Stromal cell of bone marrow (primary cell): ENCODE measurements at places on chromosomes 4 and X.

DNA sequence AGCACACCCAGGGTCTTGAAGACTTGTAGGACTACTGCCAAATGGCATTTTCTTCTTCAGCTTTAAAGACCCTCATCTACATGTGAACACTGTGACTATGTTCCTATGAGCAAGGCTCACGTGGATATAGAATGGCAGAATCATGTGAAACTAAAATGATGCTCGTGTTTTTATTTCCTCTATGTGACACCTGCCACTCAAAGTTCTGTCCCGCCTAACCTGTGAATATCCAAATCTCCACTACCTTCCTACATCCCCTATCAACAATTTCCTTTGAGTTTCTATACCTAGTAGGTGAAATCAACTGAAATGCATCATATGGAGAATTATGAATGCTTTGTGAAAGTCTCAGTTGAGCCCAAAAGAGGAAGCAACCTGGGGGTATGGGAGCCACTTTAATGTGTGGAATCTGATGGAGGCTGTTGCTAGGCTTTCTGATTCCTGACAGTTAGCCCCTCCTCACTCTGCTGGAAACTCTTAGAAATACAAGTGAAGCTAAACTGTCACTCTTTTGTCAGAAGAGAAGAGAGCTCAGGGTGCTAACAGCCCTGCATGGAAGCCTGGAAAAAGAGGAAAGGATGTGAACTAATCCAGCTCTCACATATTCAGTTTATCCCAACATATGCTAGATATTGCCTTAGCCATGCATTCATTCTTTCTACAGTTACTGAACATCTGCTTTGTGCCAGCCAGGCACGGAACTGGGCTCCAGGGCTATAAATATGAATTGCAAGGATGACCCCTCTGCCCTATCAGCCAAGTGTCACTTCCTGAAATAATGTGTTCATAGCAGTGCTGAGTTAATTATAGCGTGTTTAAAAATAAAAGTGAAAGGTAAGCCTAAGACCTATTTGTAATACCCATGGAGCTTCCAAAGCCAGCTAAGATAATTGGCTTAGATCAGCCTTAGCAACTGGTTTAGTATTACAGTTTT, 11.0 kb downstream of the LHFPL1 start:
- no peak for DNase-seq

DNA sequence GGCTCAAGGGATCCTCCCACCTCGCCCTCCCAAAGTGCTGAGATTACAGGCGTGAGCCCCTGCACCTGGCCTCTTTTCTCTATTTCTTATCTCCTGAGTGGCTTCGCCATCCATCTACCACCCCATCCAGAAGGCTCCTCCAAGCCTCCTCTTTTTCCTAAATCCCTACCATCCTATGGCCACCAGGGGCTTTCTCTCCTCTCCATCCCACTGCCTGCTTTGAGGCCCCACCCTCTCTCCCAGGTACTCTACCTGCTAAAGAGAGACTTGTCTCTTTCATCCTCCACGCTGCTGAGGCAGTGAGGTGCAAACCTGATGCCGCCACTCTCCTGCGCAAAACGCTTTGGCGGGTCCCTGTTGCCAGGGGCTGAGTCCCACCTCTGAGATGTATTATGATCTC, 7.0 kb downstream of the RS1 start:
- DNase-seq = no peak

DNA sequence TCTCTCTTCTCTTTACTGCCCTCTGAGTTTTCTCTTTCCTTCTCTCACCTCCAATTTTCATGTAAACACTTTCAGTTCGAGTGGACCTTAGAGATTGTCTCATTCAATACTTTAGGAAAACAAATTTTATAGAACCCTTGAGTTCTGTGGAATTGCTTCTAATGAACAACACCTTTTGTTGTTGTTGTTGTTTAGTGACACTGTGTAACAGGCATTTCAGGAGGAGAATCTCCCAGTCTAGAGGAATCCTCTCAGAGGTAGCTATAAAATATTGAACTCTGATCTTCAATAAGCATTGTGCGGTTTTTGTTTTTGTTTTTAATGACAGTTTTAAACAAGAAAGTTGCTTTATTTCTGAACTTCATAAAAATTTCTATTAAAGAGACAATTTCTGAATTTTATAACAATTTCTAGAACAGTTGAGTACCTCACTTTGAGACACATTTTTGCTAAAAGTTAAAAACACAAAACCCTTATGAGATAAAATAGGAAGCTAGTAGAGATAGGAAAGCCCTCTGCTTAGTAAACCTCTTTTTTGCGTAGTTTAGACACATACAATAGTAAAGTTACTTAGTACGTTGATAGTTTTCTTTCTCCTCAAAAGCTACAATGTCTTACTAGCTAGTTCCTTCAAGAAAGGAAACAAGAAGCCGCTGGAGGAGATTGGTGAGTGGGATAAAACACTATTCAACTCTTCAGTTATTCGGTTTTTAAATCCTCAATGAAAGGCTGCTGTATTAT, 38.8 kb downstream of the CLCN3 start:
- no peak for DNase-seq

GRCh38 chrX:14528629-14529289, 577 bp upstream of the GLRA2 start:
- DNase-seq = peak; percentile 18

DNA sequence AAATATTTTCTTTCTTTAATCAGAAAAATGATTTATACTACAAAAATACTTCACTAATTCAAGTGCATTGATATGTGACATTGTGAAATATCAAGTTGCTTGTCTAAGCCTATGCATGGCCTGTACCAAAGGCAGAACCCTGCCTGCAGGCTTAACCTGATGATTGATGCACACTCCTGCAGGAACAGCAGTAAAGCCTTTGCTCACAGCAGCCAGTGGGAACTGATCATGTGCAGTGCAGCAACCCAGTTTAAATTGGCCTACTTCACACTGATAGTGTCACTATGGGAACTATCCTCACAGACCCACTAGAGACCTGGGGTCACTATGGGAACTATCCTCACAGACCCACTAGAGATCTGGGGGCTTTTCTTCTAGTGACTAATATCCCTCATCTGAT, 603.8 kb downstream of the RAPGEF2 start:
- DNase-seq = no peak

DNA sequence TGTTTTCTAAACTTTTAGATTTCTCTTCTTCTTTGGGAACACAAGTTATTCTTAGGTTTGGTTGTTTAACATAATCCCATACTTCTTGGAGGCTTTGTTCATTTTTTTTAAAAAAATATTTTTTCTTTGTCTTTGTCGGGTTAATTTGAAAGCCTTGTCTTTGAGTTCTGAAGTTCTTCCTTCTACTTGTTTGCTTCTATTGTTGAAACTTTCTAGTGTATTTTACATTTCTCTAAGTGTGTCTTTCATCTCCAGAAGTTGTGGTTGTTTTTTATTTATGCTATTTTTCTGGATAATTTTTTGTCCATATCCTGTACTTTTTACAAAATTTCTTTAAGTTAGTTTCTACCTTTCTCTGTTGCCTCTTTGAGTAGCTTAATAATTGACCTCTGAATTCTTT, 116.1 kb downstream of the NPNT start:
- DNase-seq = no peak

DNA sequence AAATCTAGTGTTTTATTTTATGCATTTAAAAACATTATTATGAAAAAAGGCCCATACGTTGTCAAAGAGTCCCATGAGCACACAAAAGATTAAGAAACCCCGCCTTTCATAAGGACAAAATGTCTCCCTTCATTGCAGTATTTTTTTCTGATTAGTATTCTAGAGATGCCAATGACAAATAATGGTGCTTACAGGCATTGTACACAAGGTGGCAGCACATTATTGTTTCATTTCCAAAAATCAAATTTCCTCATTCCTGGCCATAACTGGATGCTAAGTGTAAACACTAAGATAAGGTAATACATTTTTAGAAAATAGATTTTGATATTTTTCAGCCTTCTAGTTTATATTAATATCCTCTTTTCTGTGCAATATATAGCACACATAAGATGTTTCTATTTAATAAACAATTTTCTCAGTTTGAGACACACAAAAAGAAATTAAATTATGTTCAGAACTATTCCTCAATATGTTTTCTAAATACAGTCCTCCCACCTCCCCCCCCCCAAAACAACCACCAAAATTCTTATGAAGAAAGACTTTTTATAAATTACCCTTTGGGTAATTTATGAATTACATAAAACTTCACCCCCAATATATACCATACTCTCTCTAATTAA, 47.7 kb downstream of the TIGD2 start:
- DNase-seq = peak; percentile 31

DNA sequence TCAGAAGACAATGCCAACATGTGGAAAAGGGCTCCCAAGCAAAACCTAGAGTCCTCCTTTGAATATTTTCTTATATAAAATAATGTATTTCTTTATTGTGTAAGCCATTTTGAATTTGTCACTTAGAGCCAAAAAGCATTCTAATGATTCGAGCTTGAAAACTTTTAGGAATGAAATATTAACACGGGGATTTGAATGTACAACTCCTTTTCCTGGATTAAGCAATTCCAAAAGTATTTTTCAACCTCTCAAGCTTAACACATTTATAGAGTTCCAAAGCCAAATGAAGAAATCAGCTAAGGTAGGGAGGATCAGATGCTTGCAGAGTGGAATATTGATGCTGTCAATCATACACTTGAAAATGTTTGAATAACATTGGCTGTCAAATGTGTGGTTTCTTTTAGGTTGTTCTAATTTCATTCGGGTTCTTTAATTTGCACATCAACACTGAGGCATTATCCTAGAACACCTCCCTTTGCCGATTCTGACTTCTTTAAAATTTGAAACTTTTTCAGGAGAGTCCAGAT, 67.2 kb upstream of the ETNPPL start:
- DNase-seq = no peak

DNA sequence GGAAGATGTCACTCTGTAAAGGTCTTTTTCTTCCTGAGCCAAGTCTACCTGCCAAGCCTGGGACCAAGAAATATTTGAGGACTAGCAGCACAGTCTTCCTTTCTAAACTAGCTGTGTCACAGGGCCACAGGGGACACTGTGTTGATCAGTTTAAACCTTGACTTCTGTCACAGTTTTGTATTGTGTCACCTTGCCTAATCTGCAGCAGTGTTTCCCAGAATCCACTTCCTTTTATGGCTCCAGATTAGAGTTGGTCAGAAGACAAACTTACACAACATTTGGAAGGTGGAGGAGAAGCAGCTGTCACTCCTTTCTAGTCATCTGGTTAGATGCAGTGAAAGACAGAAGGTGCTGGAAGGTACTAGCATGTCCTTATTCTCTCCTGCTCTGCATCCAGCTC, 143.1 kb upstream of the BCOR start:
- DNase-seq = no peak

DNA sequence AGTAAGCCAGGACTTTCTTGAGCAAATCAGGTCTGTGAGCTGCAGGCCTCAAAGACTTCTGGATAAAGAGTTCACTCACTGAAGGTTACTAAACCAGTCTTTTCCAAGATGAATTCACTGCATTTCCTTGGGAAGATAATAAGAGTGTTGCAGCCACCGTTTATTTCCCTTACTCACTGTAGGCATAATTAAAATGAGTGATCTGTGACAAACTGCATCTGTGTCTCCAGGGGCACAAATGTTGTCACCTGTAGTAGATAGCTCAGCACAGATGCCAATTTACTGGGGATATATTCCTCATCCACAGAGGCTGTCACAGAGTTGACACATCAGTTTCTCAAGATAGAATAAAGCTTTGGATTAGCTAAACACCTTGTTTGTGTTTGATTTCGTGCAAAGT, 580.2 kb downstream of the SPRY1 start:
- no peak for DNase-seq

DNA sequence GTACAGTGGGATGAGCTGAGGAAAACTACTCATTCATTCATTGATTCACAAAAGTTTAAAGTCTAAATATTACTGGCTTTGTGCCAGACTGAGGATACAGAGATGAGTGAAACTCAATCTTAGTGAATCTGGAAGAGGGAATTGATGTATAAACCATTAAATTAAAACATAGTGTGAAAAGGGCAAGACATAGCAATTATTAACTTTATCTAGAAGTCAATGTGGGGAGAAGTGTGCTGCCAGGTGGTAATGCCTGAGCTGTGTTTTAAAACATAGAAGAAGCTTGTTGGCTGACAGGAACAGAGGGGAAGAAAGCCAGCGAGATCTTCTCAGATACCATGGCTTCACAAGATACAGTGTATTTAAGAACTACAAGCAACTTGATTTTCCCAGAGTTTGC, 153.4 kb downstream of the BMPR1B start:
- no peak for DNase-seq

- no peak for DNase-seq
Observed at GRCh38 chrX:9871701-9872268, 85.6 kb downstream of the SHROOM2 start.

DNA sequence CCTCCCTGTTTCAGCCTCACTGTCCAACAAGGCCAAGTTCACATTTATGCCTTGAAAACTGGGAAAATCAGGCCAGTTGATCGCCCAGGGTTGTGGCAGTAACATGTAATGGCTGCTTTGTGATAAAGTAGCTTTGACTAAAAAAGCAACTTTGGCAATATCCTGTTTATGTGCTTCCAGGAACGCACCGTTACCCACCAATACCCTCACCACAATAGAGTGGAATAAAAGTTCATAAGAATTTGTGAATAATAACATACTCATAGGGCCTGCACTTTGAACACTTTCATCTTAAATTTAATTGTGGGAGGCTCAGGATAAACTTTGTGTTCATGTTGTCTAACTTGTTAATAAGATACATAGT, 80.7 kb upstream of the MAML3 start:
- DNase-seq = no peak

DNA sequence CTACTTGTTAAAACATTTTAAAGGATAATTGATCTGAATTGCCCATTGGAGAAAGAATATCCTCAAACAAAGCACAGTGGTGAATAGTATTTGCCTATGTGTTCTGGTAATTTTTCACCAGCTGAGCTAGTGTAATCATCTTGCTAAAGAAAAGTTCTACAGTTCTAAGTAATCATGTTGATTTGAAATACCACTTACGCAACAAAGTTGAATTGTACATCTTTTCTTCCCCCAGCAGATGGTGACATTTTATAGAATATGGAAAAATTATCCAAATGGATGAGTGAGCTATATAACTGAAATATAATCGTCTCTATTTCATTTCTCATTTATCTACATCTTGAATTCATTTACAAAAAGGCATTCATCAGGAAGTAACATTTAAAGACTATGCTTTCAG, 9.7 kb upstream of the ZNF674 start:
- no peak for DNase-seq

DNA sequence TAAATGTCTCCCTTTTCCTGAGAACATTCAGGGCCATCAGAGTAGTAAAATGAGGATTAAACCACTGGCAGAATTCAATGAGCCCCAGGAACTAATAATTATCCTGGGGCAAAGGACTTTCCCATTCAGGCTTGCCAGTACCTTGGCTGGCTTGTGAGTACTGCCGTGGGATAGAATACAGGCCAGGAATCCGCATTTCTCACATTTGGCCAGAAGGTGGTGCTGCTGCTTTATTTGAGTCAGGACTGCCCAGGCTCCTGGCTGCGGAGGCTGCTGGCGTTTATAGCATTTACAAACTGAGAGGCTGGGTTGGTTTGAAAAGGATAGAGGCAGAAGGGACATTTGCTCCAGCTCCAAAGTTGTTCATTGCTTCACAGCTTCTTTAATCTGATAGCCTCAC, 91.4 kb downstream of the RTL9 start:
- DNase-seq = peak; percentile 52

DNA sequence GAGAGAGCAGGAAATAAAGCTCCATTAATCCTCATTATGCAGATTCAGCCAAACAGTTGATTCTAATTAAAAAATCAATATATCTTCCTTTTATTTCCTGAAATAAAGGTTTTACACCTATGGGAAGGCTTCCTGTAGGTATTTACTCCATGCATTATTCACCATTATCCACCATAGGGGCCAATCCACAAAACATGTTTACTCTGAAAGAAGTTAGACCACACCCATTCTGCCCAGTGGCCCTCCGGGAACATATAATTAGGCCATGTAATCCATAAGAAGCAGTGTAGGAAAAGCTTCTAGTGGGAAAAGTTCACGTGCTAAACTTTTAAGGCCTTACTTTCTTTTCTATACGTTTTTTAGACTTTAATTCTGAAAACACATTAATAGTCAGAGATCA, 57.7 kb downstream of the SAT1 start:
- DNase-seq = no peak
